ENCODE measurements at places on chromosomes 16 and 17.

DNA sequence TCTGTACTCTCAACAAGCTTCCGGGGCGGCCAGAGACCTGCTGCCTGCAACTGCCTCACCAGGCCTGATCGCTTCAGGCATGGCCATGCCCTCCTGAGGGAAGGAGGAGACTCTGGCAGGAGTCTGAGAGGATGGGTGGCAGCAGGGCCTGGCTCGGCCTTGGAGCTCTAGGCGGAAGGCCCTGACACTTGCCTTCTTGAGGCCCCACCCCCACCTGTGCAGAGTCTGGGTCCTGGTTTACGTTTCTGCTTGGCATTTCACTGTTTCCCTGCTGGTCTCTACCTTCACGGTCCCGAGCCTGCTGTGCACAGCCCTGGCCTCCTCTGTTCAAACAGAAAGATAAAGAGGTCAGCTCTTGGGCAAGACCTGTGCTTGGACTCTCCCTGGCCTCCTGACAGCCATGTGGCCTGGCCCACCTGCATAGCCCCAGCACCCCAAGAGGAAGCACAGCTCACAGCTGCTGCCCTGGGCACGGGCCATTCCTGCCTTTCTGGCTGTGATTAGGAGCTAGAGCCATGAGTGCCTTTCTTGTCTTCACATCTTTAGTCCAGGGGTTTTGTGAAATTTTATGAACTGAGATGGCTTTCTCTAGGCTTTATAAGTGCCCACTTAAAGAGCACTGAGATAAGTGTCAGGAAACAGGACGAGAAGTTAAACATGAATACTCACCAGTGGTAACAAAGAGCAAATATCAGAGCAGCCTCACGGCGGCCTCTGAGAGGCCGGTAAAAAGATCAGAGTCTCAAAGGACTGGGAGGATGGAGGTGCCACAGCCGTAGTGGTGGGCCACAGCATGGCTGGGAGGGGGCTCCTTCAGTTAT is 25.6 kb upstream of the MTSS2 start:
- no peak for DNase-seq

DNA sequence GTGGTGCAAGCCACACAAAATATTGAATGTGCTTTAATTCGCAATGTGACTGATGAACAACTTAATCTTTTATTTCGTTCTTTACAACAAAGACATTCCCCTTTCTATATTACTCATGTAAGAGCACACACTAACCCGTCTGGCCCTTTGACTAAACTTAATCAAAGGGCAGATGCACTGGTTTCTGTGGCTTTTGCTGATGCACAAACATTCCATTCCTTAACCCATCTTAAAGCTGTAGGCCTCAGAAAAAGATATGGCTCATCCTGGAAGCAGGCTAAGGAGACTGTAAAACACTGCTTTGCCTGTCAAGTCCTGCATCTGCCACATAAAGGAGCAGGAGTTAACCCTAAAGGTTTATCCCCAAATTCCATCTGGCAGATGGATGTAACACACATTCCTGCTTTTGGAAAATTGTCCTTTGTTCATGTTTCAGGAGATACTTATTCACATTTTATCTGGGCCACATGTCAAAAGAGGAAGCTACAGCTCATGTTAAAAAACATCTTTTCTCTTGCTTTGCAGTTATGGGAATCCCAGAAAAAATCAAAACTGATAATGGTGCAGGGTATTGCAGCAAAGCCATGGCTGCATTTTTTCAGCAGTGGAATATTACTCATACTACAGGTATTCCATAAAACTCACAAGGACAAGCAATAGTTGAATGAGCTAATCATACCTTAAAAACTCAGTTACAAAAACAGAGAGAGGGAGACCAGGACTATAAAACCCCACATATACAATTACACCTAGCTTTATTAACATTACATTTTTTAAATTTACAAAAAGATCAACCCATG is 137.2 kb downstream of the AHSP start:
- no peak for DNase-seq

DNA sequence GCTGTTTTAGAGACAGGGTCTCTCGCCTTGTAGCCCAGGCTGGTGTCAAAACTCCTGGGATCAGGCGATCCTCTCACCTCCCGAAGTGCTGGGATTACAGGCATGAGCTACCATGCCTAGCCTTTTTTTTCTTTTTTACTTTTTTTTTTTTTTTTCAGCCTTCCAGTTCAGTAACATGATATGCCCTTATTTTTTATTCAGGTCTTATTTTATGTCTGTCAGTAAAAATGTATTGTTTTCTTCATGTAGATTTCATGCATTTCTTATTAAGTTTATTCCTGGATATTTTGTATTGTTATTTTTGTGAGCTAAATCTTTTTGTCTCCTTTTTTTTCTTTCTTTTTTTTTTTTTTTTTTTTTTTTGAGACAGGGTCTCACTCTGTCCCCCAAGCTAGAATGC is 2.7 kb upstream of the FOXN1 start:
- no peak for DNase-seq

DNA sequence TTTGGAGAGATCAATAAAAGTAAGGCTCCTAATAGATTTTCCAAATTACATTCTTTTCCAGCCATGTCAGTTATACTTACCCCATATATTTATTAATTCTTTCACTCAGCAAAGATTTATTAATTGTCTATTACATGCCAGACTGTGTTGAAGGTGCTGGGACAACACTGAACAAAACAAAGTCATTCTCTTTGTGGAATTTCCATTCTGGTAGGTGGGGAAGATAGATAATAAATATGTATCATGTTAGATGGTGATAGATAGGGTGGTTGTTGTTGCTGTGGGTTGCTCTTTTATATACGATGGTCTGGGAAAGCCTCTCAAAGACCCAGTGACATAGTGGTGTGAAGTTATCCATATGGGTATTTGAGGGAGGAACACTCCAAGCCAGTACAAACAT is 39.1 kb downstream of the BCAS3 start:
- no peak for DNase-seq

DNA sequence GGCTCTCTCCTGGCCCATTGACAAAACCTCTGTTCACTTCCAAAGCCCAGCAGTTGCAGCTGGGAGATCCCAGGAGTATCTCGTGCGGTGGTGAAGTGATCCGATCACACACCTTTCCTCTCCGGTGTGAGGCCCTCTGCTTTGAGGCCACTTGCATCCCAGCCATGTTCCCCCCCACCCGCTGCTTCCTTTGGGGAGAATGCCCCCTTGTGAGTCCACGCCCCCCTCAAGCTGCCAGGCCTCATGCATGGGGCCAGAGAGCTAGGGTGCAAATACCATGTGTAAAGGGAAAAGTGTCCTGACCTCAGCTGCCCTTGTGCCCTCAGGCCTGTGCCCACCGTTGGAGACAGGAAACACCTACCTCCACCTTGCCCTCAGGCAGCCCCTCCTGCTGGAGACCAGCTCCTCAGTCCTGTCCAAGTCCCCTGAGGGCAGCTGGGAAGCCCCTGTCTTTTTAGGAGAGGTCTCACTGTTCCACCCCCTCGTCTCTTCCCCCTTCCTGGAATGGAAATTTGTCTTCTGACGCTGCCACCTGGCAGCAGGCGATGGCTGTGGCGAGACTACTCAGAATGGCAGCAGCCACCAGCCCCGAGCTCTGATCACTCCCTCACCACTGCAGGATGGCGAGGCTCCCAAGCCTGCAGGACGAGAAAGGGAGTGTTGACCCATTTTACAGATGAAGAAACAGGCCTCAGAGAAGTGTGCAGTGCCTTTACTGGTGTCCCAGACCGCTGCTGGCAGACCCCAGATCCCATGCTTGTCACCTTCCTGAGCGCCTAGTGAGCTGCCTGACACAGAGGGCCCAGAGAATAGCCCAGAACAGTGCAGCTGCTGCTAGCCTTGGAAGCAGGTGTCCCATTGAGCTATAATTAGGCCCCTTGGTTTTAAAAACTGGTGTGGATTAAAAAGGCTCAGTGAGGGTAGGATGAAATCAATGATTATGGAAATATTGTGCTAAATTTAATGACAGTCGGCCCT is 120.6 kb upstream of the CACNG5 start:
- no peak for DNase-seq

DNA sequence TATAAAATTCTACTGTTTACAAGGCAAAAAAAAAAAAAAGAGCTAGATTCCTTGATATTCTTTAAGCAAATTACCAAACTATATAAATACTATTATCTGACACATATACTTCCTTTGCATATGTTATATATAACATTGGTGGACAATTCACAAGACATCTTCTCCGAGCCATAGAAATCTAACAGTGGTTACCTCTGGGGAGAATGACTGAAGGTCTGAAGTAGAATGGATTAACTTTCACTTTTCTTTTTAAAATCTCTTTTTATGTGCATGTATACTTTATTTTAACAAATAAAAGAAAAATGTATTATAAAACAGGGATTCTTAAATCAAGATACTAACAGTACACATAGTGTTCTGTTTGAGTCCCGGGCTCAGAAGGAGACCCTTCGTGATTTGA is 131.0 kb downstream of the MRTFB start:
- no peak for DNase-seq

DNA sequence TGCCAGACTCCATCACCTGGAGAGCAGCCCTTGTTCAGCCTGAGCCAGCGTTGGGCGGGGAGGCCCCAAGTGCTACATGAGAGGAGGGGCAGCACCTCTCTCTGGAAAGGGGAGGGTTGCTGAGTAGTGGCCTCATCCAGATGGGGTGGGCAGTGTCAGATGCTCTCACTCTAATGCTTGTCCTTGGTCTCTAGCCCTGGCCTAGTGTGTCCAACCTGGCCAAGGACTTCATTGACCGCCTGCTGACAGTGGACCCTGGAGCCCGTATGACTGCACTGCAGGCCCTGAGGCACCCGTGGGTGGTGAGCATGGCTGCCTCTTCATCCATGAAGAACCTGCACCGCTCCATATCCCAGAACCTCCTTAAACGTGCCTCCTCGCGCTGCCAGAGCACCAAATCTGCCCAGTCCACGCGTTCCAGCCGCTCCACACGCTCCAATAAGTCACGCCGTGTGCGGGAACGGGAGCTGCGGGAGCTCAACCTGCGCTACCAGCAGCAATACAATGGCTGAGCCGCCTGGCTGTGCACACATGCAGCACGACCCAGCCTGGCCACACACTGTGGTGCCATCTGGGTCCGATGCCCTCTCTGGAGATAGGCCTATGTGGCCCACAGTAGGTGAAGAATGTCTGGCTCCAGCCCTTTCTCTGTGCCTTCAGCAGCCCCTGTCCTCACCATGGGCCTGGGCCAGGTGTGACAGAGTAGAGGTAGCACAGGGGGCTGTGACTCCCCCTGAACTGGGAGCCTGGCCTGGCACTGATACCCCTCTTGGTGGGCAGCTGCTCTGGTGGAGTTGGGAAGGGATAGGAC is 4.3 kb downstream of the CTRL start:
- no peak for DNase-seq

DNA sequence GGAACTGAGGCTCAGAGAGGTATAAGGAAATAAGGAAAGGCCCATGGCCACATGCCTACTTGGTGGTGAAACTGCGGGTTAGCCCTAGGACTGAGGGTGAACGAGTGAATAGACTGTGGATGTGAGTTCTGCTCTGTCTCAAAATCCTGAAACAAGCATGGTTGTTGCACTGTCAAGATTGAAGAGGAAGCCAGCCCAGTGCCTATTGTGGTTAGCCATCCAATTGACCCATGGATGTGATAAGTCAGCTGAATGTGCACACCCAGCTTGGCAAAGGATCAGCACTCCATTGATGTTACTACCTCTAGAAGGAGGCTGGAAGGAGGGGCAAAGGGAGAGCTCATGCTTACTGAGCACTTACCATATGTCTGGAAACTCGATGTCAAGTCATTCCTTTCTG is 4.5 kb downstream of the TMEM114 start:
- no peak for DNase-seq

GRCh38 chr17:50778471-50778870 is 11.2 kb upstream of the ANKRD40CL start:
- DNase-seq = no peak

DNA sequence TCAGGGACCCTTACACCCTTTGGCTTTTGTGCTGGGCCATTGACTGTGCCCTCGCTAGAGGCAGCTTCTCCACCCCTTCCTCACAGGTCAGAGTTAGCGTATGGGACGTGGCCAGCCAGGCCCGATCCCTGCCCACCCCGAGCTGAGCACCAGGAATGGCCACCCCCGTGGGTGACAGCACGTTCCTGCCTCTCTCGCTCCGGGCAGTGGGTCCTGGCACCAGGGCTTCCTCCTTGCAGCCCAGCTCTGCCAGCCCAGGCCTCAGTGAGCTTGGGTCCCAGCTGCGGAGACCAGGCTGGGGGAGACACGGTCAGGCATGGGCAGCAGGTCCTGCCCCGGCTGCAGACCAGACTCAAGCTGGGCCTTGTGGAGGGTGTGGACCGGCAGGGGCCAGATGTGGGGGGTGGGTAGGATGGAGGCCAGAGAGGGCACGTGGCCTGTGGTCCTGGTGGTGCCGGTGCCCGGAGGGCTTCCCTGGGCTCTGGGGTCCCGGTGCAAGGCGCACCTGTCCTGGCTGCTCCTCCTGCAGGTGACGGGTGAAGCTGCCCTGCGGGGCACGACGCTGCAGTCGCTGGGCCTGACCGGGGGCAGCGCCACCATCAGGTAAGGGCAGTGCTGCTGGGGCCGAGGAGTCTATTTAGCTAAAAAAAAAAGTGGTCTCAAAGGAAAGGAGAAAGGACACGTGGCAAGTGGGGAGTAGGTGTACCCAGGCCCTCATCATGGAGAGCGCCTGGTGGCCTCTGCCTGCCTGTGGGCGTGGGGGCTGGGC is 18.2 kb downstream of the ASPSCR1 start:
- no peak for DNase-seq

- DNase-seq = no peak
These were observed 61.1 kb upstream of the VPS4A start for GRCh38 chr16:69250081-69250480.

DNA sequence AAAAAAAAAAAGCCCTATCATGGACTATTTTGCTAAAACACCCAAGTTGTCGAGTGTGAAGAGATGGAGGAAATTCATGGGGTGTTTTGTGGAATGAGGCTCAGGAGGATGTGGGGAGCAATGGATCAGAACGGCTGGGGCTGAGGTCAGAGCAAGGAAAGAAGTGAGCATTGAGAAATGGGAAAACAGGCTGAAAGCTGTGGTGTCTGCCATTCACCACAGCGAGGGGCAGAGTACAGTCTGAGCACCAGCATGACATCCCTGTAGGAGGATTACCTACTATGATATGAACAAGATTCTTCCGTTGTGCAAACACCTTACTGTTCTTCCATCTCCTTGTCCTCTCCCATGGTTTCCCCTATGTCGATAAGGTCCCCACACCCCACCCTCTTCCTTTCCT is 193.1 kb downstream of the TMEM114 start:
- DNase-seq = no peak

GRCh38 chr17:4928881-4929280 is 3.2 kb upstream of the GP1BA start:
- no peak for DNase-seq

- no peak for DNase-seq
These were observed 32.7 kb upstream of the RPH3AL start for GRCh38 chr17:385178-385835.

Measured in NAMALWA (cell line).